ENCODE measurements at places on chromosomes 5 and 9.

DNA sequence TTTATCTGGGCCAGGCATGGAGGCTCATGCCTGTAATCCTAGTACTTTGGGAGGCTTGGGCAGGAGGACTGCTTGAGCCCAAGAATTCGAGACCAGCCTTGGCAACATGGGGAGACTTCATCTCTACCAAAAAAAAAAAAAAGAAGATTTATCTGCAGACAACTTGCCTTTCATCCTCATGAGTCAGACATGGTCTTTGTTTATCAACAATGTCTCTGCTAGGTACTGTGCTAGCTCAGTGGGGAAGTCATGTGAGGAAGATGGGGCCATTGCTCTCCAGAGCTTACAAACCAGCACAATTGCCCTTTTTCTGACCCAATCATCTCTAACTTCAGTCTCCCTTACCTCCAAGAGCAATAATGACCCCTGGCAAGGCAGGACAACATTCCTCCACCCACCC lies 1.6 kb downstream of the URM1 start:
- DNase-seq, result no peak

DNA sequence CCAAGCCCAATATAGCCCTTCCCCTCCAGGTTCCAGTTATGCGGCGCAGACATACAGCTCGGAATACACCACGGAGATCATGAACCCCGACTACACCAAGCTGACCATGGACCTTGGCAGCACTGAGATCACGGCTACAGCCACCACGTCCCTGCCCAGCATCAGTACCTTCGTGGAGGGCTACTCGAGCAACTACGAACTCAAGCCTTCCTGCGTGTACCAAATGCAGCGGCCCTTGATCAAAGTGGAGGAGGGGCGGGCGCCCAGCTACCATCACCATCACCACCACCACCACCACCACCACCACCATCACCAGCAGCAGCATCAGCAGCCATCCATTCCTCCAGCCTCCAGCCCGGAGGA lies 6.3 kb downstream of the NR4A3 start:
- DNase-seq, result no peak

- DNase-seq, result no peak
Measured at GRCh38 chr9:81622471-81623255, 66.7 kb downstream of the TLE1 start.

DNA sequence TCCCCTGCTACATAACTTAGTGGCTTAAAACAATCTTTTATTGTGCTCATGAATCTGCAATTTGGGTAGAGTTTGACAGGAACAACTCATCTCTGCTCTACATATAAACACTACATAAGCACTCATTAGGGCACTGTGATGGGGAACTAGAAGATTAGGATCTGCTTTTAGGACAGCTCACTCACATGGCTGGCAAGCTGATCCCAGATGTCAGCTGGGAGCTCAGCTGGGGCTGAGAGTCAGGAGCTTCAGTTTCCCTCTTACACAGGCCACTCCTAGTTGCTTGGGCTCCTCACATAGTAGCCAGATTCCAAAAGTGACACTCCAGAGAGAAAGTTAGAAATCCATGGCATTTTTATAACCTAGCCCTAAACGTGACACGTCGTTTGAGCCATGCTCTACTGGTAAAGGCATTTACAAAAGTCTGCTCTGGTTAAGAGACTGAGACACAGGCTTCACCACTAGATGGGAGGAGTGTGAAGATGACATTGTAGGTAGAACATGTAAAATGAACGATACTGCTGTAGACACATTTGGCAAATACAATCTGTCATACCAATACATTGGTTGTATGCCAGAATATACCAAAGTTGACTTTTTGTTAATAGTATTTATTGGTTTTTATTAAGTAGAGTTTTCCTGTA lies 23.6 kb downstream of the SCAI start:
- DNase-seq, result no peak

DNA sequence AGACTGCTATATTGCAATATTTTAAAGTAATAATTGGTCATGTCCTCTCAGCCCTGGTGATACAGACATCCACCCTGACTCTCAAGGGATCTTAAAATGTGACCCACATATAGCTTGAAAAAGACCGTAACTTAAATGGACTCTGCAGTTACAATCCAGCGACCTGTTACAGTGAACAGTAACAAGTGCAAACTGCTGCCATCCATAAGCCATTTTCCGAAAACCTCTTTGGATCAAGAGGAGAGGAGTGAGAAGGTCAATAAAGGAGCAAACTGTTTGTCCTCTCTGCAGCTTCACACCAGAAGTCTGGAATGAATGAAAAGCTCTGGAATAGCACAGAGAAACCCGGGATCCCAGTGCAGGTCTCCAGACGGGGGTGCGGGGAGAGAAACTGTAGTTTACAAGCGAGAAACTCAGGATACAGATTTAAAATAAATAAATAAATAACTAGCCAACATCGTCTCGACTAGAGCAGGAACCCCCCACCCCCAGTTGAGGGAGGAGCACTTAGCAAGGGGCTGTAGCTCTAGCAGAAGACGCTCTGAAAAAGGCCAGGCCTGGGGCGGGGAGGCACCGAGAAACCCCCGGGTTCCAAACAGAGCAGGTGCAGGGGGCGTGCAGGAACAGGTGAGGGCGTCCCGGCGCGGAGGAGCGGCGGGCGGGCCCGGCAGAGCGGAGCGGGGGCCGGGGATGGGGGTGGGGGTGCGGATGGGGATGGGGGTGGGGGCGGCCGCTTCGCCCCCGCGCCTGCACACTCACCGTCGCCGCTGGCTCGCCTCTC lies 572 bp downstream of the ZDHHC21 start:
- peak; percentile 33 for DNase-seq

DNA sequence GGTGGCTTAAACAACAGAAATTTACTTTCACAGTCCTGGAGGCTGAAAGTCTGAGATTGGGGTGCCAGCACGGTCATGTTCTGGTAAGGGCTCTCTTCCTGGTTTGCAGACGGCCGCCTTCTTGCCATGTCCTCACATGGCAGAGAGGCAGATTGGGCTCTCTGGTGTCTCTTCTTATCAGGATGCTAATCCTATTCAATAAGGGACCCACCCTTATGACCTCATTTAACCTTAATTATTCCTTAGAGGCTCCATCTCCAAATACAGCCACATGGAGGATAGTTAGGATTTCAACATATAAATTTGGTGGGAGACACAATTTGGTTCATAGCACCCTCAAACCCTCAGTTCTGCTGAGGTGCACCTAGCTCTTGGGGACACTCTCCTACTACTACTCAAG lies 180.4 kb downstream of the DAB2IP start:
- DNase-seq, result no peak

GRCh38 chr5:96868603-96869371 lies 7.5 kb upstream of the ERAP2 start:
- no peak for DNase-seq

DNA sequence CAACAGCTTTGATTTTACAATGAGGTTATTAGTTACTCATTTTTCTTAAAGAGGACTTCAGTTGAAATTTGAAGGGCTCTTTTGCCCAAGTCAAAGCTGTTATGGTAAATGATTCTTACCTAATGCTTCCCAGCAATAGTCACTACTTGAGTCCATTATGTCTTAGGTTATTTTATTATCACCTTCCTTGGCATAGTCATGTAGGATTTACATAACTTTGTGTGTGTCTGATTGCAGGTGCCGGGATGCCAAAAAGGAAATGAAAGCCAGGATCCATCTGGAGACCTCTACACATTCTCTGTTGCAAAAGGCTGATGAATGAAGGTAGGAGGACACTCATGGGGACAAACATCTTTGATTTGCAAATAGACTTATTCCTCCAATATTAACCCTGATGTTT lies 38.8 kb upstream of the PLPPR1 start:
- no peak for DNase-seq

DNA sequence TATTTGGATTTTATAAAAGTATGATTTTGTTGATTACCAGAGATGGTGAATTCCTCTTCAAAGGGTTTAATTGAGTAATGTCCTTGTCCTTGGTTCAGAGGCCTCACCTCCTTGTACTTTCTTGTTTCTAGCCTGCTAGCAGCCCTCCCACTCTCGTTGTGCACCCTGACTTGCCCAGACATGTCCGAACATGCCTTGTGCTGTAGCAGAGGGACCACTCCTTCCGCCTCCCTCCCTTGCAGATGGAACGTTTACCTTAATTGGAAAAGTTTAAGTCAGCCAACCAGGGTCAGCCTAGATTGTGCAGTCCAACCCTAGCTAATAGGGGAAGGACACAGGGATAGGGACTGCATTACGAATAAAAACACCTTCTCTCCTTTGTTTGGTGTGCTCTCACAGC lies 406.9 kb upstream of the NMUR2 start:
- DNase-seq, result no peak

DNA sequence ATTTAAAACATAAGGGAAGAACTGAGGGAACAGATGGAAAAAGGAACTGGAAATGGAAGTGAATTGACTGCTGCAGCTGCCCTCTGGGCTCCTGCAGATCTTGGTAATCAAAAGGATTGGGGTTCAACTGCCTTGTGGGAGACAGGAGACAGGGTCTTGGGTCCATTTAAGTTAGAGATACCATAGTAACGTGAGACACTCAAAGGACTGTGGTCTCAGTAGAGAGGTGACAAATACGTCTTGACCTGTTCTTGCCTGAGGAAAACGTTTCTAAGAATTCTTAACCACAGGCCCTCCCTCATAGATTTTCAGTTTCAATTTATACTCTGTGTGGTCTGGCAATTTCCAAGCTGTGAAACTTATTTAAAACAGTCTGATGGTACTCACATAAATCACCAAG lies 100.8 kb upstream of the DHFR start:
- DNase-seq, result no peak

DNA sequence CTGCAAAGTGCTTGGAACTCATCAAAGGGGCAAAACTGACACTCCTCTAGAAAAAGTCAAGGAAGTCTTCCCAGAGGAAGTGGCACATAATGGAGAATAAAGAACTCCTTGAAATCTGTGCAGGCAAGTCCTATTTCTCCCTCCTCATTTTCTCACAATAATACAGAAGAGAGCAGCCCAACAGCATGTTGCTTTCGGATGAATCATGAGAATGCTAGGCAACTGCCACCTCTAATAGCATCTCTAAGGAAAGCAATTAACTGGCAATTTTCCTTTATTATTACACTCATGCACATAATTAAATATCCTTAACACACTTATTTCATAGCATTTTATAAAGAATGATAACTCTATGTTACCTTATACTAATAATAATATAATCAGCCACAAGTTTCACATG lies 122.2 kb upstream of the PTGER4 start:
- DNase-seq, result no peak

- no peak for DNase-seq
Measured at GRCh38 chr5:39371367-39371635, 7.0 kb upstream of the C9 start.

GRCh38 chr9:33082128-33082527 lies 5.7 kb upstream of the SMU1 start:
- DNase-seq, result no peak

GRCh38 chr9:70395652-70396051 lies 18.8 kb downstream of the KLF9 start:
- no peak for DNase-seq

GRCh38 chr5:132497488-132497997 lies 7.0 kb upstream of the IRF1 start:
- no peak for DNase-seq

DNA sequence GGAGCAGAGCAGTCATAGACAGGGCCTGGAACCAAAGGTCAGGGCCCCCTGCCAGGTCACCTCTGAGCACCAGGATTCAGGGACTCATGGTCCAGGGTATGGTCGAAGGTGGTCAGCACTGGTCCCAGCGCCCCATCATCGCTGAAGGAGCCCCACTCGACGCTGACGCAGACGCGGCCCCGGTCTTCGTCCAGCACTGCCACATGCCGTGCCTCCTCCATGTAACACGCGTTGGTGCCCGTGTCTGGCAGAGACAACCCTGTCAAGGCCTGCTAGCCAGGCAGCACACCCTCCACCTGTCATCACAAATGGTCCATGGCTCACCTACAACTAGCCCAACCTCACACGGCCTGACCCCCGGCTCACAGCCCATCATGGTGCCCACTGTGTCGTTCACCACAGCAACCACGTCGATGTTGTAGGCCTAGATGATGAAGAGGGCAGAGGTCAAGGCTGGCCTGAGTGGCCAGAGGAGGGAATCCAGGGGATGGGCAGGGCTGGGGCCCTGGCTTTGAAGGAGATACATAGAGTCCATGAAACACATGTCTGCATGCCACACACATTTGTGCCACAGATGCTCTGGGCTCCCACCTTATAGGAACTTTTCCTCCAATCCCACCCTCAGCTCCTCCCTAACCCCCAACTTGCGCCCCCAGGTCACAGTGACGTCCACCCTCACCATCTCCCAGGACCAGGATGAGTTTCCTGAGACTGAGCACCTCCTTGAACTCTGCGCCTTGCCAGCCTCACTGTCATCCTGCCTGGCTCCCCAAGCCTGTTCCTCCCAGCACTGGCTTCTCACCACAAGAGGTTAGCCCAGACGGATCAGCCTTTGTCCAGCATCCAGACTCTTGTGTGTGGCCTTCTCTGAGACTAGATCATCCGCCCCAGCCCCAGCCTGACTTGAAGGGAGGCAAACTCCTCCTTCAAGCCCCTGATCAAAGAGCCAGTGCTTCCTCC lies 9.5 kb downstream of the HK3 start:
- no peak for DNase-seq

GRCh38 chr5:141880961-141881801 lies 3.0 kb upstream of the PCDH1 start:
- DNase-seq, result no peak

- DNase-seq, result no peak
Measured at GRCh38 chr5:96245140-96246091, 187.6 kb downstream of the PCSK1 start.

- no peak for DNase-seq
Measured at GRCh38 chr9:135083241-135083810, 4.1 kb upstream of the OLFM1 start.

- no peak for DNase-seq
Measured at GRCh38 chr5:100469767-100470166, 65.4 kb upstream of the FAM174A start.

DNA sequence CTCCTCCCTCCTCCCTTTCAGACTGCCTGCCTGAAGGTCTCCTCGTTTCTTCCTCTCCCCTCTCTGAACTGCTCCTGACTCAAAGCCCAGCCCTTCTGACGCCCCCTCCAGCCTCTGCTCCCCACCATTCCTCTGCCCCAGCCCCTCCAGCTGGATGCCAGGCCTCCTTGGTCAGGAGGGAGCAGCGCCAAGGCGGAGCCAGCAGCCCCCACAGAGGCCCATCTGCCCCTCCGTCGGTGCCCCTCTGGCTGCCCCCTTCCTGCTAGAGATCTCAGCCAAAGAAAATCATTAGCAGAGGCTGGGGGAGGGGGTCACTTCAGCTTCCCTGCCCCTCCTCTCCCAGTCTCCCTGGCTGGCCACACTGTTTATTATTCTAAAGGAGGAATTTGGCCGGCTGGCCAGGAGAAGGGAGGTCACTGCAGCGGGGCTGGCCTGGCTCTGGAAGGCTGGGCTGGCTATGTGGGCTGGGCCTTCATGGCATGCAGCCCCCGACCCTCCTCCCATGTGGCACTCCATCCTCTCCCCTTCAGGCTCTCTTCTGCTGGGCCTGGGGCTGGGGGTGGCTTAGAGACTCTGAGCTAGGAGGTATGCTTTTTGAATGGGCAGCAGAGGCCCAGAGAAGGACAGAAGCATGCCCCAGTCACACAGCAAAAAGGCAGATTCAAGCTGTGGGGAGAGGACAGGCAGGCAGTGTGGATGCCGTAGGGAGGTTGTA lies 16.9 kb downstream of the PDGFRB start:
- DNase-seq, result no peak
